Stimulated activated CD4-positive, alpha-beta T cell treated with anti-CD3 and anti-CD28 coated beads, Interleukin-1b, Interleukin-23, amount 100 ng/mL, for 1 hour (primary cell): ENCODE measurements at places on chromosomes 7 and 10.

DNA sequence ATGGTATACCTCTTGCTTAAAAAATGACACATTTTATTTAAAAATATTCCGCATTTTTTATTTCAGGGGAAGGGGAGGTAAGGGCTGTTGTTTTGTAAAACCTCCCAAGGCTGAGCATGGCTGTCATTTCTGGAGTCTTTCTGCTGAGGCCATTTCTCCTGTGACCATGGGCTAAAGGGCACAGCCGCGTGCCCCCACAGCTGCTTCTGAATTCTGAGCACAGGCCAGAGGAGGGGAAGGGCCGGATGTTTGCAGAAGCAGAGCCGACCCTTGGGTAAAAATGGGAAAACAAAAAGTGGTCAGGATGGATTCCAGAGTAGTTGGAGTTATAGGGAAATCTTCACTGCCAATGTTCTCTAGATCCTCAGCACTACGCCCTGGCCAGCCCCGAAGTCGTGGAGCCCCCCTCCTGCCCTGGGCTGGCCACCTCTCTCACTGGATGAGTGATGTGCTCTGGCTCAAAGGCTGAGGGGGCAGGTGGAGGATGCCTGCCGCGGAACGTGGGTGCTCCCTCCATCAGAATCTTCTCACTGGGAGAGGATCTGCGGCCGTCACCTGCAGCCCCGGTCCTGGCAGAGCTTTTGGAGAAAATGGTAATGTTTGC lies 131.3 kb upstream of the ZEB1 start:
- no peak for DNase-seq

GRCh38 chr7:154475864-154476263 lies 423.7 kb downstream of the DPP6 start:
- DNase-seq, result no peak

GRCh38 chr10:117454502-117454901 lies 79.3 kb upstream of the PDZD8 start:
- DNase-seq, result no peak

- DNase-seq, result no peak
These were observed 839.1 kb upstream of the SORCS1 start for GRCh38 chr10:108003576-108003975.

- no peak for DNase-seq
These were observed 79.8 kb upstream of the HABP2 start for GRCh38 chr10:113473011-113473410.

- DNase-seq, result no peak
These were observed 90.6 kb upstream of the PDCD4 start for GRCh38 chr10:110781139-110781538.

- no peak for DNase-seq
These were observed 4.0 kb upstream of the SLC29A4 start for GRCh38 chr7:5278766-5279165.

DNA sequence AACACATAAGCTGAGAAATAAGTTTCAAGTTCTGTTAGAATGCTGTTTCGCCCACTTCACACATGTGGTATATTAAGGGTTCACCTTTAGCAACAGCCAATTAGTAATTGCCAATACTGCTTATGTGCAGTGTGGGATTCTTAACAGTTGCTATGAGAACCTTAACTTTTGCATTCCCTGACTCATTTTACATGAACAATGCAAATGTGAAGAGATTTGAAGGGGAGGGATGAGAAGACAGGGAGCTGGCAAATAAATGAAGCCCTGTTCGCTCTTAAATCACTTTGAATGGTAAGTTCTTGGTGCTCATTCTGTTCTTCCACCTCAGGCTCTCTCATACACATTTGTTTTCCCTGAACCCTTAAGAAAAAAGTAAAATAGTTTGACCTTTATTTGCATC lies 82.3 kb downstream of the LRRC4 start:
- DNase-seq, result no peak

DNA sequence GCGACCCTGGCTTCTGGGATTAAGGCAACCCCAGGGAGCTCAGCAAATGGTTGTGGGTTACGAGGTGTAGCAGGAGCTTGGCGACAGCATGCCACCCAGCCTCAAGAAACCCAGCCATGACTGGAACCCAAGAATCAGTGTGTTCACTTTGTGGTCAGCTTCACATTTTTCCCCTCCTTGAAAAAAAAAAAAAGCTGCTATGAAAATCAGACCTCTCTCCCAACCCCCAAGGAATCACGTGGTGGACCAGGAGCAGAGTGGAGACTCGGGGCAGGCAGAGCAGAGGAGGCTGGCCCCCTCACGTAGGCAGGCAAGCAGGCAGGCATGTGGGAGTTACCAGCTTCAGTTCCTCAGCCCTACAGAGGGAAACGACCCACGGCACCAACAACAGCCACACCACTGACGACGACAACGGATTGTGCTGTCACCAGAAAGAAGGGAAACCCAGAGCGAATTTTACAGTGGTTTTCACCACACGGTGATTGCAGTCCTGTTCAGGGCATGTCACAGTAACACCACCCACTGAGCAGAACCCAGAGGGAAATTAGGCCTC lies 203.4 kb downstream of the SLC25A13 start:
- no peak for DNase-seq

DNA sequence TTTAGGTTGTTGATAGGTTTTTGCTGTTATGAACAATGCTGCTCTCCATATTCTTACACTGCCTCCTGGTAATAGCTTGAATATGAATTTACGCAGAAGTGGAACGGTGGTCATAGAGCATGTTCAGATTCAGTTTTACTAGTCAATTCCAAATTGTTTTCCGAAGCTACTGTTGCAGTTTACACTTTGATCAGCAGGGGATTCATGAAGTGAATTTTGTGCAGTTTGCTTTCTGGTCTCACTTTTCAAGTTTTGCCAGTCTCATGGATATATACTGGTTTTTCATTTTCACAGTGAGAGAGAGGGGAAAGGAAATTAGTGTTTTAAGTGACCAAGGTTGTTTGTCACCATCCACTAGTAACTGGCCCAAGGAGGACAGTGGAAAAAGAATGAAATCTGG lies 171.3 kb downstream of the PRKCQ start:
- no peak for DNase-seq

DNA sequence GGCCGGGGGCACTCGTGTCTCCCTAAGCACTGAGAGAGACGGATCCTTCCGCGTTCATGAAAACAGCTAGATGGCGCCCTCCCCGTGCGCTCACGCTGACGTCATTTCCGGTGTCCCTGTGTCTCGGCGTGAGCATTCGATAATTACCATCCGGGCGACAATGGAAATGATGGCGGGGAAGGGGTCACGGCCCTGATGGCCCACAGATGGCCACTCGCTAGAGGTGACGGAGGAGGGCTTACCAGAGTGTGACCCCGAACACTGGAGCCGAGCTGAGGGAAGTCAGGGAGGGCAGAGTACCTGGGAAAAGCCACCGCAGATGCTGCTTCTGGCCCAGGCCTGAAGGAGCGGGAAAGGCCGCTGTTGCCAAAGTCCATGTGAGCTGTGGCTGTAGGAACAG lies 222.9 kb downstream of the TCERG1L start:
- DNase-seq, result no peak

- no peak for DNase-seq
These were observed 9.1 kb downstream of the PRPS1L1 start for GRCh38 chr7:18018296-18019215.

GRCh38 chr10:43904844-43905243 lies 256.2 kb upstream of the ZNF32 start:
- DNase-seq, result no peak

- no peak for DNase-seq
These were observed 16.1 kb upstream of the ABCC2 start for GRCh38 chr10:99766302-99766681.

DNA sequence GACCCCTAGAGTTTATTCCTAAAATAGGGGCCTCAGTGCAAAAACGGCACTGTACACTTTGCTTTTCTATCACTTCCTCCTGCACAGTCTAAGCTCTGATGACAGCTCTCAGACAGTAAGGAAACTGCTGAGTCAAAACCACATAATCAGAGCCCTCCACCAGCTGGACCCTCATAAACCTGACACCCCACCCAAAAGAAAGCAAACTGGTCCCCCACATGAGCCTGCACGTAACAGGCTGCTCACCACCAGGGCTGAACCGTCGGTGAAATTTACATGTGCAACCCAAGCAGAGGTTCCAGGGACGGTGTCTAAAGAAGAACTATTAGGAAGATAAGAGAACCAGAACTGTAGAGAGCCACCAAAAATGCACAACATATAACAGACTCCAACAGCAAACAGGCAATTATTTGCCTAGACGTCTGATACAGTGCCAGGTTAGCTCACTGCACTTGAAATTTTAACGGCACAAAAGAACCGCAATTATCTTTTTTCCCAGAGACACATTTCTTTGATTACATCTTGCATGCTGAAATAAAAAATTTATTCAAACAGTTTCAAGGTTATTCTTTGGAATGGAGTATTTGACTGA lies 19.6 kb downstream of the SGMS1 start:
- DNase-seq, result no peak

DNA sequence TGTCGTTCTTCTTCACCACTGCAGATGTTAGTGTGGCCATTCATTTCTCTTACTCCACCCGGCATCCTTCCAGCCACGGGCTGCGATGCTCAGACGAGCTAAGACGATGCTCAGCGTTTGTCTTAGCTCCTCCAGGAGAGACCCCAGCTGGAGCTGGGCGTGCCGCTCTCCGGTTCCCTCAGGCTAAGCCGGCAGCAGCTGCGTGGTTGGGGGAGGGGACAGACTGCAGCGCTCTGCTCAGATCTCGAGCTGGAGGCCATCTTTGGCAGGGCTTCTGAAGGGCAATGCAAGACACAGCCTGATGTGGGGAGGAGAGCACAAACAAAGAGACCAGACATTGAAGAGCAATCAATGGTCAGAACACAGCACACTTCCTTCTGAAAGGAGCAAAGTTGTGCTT lies 4.8 kb downstream of the INA start:
- no peak for DNase-seq

- DNase-seq, result no peak
These were observed 80.6 kb upstream of the OIT3 start for GRCh38 chr10:72812753-72813430.

DNA sequence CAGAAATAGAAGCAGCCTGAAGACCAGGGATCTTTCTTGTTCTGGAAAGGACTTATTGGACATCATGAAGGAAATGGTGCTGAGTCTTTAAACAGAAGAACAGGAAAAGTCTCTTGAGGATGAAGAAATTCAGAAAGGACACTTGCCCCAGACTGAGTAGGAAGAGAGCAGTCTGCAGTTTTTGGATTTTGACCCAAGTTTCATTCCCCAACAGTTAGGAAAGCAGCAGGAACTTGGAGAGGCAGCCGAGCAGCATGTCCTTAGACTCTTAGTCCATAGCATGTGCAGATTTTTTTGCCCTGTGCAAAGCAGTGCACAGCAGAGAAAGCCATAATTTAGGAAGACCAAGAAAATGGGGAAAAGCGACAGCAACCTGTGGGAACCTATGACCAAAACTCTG lies 927.2 kb upstream of the AUTS2 start:
- DNase-seq, result no peak

DNA sequence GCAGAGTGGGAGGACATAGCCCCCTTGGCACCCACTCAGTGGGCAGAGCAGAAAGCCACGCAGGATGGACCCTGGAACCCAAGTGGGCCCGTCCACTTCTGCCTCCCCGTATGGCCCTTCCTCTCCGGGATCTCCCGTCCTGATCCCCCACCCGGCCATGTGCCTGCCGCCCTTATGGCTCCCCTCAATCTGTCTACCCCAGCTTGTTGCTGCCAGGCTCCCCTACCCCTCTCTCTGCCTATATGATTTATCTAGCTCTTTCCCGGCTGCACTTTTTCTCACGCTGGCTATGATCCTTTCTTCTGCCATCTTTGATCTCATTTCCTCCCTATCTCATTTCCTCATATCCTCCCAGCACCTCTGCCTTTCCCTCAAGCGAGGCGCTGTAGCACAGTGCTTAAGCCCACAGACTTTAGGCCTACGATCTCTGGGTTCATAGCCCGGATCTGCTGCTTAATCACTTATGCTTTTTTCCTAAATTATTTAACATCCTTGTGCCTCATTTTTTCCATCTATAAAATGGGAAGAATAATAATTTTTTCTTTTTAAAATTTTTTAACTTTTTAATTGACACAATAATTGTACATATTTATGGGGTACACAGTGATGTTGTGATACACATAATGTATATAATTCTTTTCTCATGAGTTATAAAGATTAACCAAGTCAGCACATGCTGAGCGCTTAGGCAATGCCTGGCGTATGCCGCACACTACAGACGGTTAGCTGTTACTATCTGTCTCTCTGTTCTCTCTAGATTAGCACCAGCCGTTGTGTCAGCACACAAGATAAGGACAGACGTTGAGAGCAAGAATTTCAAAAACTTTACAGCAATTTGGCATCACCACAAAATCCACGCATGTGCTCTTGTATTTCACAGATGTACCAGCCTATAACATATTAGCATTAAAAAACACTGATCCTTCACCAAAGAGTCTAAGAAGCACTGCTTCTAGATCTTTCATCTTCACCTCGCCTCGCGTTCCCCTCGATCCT lies 18.1 kb downstream of the KCNH2 start:
- DNase-seq, result no peak

GRCh38 chr7:114574384-114574783 lies 159.8 kb downstream of the FOXP2 start:
- no peak for DNase-seq

DNA sequence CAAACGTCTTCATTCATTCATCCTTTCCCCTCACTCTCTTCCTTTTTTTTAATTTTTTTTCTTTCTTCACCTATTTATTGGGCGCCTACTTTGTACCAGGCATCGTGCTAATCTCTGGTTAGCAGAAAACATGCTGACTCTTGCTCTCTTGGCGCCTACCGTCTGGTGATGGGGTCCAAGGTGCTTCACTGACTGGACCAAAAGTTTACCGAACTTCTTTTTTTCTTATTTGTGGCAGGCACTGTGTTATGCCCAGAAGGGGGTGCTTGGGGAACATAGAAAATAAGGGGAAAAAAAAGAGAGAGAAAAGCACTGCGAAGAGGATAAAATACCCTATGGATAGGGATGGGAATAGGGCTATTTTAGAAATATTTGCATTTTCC lies 505 bp upstream of the FAM204A start:
- no peak for DNase-seq

GRCh38 chr10:73908853-73909539 lies 1.9 kb upstream of the PLAU start:
- DNase-seq, result no peak

- DNase-seq, result no peak
These were observed 42.6 kb downstream of the SHH start for GRCh38 chr7:155769701-155770100.

DNA sequence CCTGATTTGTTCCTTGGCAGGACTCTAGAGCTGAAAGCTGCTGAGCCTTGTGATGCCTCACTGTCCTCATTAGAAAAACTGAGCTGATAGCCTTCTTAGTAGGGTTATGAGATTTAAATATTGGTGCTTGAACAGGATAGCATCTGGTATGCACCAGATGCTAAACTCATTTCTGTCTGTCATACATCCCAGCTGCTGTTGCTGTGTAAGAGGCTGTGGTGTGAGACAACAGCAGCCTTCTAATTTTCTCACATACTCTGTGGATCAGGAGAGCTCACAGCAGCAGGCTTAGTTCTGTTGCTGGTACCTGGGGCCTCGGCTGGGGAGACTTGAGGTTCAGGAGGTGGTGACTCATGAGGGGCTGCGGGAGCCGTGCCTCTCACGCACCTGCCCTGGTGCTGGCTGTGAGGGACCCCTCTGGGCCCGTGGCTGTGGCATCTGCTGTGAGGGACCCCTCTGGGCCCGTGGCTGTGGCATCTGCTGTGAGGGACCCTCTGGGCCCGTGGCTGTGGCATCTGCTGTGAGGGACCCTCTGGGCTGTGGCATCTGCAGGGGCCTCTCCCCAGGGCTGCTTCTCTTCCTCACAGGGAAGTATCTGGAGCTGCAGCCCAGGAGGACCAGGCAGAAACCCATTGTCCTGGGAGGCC lies 12.5 kb downstream of the DYNC2I1 start:
- DNase-seq, result no peak

- DNase-seq, result no peak
These were observed 25.5 kb upstream of the MXI1 start for GRCh38 chr10:110181911-110182310.
